ENCODE measurements at places on chromosomes 7 and 10.

DNA sequence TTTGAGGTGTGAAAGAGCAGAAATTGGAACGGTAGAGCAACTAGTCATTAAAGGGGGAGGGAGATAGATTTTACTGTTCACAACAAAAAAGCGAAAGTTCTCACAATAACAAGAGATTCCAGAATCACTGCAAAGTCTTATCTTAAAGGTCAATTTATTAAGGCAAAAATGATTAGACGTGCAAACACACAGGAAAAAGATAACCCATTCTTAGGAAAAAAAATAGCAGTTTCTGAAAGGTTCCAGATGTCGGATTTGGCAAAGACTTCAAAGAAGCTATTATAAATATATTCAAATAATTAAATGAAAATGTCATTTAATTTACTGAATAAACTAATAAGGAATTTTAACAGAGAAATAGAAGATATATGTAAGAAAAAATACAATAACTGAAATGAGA is 70.8 kb upstream of the GNAI1 start:
- no peak for DNase-seq

DNA sequence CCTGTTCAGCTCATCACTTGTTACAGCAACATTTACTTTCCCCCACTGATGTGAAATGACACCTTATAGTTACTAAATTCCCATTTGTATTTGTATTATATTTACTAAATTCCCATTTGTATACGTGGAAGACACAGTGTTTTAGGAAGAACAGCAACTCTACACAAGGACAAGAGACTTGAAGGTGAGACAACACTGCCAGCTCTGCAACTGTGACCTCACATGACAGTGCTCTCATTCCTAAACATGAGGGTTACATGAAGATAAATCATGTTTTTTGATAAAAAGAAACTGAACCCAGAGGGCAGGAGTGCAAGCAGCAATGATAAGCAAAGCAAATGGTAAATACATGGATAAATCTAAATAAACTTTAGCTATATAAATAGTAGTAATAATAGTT is 60.3 kb downstream of the ATAD1 start:
- DNase-seq, result no peak

GRCh38 chr10:83517456-83517855 is 621.9 kb upstream of the GHITM start:
- DNase-seq, result no peak

DNA sequence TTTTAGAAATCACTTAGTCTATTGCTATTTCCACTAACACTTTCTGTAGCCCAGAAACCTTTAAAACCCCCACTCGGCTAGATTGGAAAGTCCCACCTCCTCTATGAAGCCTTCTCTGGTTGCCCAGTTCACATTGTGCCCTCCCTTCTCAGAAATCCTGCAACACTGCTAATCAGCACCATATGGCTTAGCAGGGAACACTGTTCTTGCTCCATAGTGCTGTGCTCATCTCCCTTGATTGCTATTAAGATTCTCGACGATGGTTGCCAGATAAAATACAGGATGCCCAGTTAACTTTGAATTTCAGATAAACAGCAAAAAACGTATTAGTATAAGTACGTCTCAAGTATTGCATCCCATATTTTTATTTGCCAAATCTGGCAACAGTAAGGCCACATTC is 40.1 kb upstream of the XPNPEP1 start:
- DNase-seq, result no peak

- no peak for DNase-seq
Measured at GRCh38 chr10:99711129-99711719, 20.7 kb downstream of the COX15 start.

GRCh38 chr7:4070214-4070613 is 611.9 kb upstream of the FOXK1 start:
- DNase-seq, result no peak

GRCh38 chr10:78804411-78805032 is 264.2 kb upstream of the ZMIZ1 start:
- no peak for DNase-seq

DNA sequence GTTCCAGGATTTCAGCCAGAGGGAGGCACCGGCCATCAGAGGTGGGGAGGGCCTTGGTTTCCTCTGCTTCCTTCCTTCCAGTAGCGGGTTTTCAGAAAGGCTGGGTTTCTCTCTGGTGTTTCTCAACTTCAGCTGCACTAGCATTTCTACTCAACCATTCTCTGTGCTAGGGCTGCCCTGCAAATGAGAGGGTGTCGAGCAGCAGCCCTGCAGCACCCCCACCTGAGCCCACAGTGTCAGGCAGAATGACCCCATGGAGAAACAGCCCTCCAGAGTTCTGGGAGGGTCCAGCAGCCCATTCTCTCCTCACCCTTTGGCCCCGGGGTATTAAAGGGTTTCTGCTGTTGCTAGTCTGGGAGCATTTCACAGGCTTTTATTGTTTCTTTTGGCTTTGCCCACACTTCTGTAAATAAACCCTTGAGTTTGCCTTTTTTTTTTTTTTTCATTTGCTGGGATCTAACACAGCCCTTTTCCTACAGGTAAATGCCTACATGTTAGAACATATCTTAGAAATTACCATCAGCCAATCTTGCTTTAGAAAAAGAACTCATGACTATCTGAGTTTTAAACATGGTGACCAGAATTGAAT is 151.5 kb upstream of the VIPR2 start:
- DNase-seq, result no peak

DNA sequence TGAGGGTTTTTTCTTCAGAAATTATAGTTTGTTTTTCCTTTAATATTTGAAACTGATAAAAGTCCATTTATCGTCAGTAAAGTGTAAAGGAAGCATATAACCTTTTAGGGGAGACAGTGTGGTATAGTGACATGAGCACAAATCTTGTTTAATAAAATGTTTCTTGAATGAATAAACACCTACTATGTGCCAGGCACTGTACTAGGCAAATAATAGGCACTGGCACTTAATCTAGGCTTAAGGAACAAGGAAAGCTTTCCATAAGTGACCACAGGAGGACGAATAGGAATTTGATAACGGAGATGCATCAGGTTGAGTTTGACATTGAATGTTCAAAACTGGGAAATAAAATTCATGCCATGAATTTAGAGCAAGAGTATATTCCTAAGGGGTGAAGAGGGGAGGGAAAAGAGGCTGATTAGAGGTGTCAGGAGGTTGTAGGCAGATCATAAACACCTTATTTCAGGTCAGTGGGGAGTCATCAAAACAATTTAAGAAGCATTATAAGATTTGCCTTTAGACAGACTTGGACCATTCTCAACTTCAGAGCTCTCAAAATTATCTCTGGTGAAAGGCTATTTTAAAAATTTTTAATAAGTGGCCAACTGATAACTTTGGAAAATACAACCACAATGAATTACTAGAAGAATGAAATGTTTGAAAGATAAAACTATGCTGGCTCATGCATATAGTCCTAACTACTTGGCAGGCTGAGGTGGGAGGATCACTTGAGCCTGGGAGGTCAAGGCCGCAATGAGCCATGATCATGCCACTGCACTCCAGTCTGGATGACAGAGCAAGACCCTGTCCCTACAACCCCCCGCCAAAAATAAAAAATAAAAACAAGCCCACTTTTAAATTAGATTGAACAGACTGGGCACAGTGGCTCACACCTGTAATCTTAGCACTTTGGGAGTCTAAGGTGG is 22.4 kb downstream of the RALA start:
- DNase-seq, result no peak

DNA sequence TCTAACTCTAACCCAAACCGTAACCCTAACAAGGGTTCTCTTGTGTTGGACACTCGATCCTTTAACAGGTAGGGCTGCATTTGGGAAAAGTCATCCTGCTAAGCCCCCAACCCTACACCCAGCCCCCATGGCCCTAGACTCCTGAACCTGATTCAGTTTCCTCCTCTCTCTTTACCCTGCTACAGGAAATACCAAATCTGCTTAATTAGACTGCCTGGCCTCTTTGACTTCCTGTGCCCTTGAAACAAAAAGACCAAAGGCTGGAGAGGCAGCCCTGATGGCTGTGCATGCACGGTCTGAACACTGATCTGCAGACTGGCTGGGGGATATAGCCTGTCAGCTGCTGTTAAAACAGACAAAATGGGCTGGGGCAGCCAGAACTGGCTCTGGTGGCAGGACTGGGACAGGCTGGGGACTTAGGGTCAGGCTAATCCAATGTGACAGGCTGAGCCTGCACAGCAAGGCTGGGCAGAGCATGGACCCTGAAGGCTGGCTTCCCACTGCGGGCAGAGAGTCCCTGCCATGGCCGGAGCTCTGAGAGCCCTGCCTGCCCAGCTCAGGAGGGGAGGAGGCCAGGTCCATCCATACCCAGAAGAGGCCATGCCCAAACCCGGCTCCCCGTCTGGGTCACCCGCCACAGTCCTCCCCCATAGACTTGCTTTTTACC is 51.0 kb upstream of the MSMB start:
- no peak for DNase-seq

- no peak for DNase-seq
Measured at GRCh38 chr7:116089293-116089692, 58.7 kb upstream of the TFEC start.

DNA sequence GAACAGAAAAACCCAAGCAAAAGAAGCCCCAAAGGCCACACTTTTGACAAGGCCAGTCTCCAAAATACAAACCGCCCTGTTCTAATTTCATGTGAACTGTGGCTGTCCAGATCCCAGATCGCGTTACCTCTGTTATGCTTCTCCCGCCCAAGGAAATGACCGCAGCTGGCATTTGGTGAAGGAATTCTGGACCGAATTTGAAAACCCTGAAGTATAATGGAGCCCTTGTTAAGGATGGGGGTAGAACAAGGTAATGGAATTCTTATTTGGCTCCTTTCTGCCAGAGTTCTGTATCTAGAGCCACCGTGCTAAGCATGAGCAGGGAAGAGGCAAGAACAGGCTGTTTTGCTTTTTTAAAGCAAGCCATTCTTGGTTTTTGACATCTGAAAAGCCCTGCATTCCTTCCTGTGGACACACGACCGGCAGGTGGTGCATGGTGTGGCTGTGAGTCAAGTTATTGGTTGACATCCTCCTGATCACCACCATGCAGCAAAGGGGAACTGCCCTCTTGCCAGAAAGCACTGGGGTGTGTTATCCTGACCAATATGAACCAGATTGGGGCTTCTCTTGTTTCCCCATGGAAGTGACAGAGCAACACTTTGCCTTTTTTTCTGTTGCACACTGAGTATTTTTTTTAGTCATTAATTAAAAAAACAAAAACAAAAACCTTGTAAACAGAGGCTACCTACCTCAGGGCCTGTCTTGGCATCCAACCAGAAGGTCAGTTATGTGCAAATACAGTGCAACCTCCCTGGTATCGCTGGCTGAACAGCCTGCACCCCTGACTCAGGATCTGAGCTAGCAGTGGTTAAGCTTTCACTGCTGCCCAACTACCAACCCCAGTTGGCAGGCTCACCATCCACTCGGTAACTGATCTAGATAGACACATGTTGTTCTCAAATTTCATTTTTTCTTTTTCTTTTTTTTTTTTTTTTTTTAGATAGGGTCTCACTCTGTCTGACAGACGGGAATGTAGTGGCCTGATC is 14.2 kb downstream of the UCMA start:
- DNase-seq, result no peak

GRCh38 chr10:42801135-42801534 is 18.5 kb downstream of the BMS1 start:
- no peak for DNase-seq

DNA sequence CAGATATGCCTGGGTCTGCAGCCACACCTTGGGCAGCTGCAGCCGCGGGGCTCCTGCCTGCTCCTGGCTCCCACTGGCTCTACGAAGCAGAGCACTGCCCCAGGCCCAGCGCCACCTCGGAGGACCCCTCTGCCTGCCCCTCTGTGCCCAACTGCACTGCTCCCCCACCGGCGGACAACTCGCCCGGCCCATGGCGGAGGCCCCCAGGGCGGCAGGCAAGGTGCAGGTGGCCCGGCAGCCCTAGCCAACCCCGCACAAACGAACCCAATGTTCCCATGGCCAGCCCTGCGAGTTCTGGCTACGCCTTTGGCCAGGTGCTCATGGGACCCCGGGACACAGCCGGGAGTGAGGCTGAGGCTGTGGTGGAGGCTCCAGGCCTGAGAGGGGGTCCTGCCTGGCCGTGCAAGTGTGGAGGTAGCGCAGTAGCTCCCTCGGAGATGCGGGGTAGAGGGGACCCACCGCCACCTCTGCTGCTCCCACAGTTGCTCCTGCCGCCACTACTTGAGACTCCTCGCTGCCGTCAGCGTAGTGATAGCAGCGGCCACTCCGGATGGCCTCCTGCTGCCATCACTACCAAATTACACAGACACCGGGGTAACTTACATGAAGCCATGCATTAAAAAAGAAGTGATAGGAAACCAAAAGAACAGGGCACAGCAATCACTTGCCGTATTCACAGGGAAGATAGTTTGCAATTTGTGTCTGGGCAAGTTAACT is 97.3 kb upstream of the SP4 start:
- DNase-seq, result no peak

- DNase-seq, result no peak
Measured at GRCh38 chr7:42843205-42843800, 68.6 kb downstream of the C7orf25 start.

GRCh38 chr7:125877246-125877645 is 947.6 kb upstream of the POT1 start:
- no peak for DNase-seq

Measured in stimulated activated CD8-positive, alpha-beta memory T cell treated with anti-CD3 and anti-CD28 coated beads, Interleukin-2, amount 100 ng/mL, for 48 hours (primary cell).